Right forelimb (tissue), 1 donor: ENCODE measurements at places on chromosomes 5 and 9.
A peak's percentile ranks its signal among the peaks of the same experiment; 100 is the strongest.

DNA sequence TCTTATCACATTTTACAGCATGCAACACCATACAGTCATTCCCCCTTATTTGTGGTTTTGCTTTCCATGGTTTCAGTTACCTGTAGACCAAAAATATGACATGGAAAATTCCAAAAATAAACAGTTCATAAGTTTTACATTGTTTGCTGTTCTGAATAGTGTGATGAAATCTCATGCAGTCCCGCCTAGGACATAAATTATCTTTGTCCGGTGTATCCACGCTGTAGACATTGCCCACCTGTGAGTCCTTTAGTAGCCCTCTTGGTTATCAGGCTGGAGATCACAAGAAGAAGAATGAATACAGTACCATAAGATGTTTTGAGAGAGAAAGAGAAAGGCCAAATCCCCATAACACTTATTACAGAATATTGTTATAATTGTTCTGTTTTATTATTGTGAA, 68.1 kb downstream of the SLC46A2 start:
- no peak for DNase-seq

- no peak for DNase-seq
Measured at GRCh38 chr5:68456756-68457217, 241.2 kb downstream of the PIK3R1 start.

- no peak for DNase-seq
Measured at GRCh38 chr5:133652951-133653759, 40.8 kb upstream of the FSTL4 start.

- no peak for DNase-seq
Measured at GRCh38 chr5:20114526-20114925, 126.5 kb upstream of the CDH18 start.

DNA sequence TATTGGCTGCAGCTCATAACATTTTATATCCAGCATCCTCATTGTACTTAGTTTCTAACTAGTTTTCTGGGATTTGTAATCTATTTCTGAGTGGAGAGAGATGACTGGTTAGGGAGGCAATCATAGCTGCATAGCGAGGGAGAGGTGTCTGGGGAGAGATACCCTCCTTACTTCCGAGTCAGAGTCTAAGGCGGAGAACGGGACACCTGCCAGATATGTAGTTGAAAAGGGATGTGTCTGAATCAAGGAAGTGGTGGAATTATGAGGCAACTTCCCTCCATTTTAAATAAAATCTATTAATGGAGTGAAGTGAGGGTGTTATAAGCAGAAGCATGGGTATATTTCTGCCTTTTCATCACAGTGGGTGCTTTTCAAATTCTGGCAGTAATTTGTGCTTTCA, 126.5 kb downstream of the MAST4 start:
- DNase-seq: no peak

DNA sequence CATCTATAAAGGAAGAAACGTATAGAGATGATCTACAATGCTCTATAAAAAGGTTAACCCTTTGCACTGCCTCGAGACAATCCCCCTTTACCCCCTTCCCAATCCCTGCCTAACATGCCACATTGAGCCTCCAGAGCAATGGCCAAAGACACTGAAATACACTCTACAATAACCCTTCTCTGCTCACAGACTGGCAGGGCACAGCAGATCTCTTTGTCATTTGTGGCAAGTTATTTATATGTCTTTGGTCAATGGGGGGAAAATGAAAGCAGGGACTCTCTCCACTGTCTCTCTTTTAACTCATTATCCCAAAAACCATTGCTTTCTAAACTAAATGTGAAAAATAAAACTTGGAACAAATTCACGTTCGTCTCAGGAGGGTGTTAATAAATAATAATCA, 51.7 kb downstream of the PTCH1 start:
- DNase-seq: no peak

DNA sequence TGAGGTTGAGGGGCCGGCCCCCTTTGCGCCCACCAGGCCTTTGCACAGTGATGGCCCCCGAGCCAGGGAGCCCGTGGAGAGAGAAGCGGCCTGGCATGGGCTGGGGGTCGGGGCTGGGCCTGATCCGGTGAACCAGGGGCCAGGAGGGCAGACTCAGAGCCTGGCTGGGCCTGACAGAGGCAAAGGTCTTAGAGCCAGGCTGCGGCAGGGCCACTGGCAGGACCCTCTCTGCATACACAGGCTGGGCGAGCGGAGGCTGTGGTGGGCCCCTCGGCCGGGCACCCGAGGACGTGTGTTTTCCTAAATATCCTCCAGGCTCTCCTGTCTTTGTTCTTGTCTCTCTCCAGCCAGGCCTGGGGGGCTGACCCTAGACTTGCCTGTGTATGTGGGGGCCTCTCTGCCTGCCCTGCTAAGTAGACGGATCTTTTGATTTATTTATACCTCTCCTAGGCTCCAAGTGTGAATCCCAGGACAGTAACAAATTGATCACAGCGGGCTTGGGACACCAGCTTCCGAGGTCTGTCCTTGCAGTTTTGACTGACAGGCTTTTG, 933 bp downstream of the NEK6 start:
- DNase-seq: peak; percentile 72

DNA sequence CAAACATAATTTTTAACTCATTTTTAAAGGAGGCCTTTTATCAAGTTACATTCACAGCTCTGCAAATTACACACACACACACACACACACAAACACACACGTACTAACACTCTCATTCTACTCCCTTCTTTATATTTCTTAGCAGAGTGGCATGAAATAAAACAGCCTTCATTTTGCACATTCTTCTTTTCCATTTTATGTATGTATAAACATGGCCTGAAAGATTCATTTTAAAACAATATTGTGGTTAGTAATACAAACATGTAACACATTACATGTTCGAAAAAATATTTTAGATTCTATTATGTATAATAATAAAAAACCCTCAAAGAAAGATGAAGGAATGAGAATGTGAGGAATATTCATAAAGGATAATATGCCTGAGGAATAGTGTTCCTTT, 86.0 kb upstream of the ITGA2 start:
- DNase-seq: no peak

DNA sequence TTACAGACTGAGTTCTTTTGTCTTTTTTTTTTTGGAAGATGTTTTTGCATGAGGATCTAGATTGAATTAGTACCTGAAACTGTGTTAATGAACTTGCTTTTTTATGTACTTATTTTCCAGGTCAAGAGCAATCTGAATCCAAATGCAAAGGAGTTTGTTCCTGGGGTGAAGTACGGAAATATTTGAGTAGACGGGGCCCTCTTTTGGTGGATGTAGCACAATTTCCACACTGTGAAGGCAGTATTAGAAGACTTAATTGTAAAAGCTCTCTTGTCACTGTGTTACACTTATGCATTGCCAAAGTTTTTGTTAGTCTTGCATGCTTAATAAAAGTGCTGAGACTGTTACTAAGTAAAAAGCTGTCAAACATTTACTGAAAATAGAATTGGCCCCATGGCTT, 14.5 kb downstream of the SLC23A1 start:
- DNase-seq: no peak

DNA sequence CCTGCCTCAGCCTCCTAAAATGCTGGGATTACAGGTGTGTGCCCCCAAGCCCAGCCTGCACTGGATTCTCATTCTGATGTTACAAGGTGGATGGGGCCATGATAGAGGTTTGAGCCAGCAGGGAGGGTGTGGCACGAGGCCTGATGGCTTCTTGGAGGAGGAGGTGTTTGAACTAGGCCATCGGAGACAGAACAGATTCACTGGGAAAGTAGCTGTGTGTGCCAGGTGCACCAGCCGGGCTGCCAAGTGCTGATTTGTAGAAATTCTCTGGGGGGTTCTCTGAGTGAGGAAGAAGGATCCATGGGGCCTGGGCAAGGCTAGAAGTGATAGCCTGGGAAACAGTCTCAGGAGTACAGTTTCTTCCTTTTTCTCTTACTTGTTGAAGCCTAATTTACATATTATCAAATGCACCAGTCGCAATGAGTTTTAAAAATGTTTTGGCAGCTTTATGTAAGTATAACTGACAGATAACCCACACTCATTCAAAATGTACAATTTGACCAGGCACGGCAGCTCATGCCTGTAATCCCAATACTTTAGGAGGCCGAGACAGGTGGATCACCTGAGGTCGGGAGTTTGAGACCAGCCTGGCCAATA, 31.1 kb upstream of the STXBP1 start:
- no peak for DNase-seq

- DNase-seq: no peak
Measured at GRCh38 chr9:15642369-15642962, 89.6 kb downstream of the CCDC171 start.

DNA sequence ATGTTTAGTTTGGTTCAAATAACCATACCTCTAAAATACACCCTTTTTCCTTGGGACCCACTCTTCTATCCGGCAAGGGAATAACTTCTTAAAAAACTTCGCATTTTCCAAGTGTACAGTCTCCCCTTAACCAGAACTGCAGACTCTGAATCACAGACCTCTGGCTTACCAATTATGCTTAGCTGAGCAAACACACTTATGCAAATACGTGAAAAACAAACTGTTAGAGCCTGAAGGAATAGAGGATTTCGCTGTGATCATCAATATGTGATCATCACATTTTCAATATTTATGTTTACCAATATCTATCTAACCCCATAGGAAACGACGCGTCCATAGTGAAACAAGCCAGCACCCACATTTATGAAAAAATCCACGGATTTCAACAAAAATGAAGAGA, 1.3 kb downstream of the LPAR1 start:
- DNase-seq: no peak

- no peak for DNase-seq
Measured at GRCh38 chr9:4066682-4067081, 233.2 kb downstream of the GLIS3 start.

DNA sequence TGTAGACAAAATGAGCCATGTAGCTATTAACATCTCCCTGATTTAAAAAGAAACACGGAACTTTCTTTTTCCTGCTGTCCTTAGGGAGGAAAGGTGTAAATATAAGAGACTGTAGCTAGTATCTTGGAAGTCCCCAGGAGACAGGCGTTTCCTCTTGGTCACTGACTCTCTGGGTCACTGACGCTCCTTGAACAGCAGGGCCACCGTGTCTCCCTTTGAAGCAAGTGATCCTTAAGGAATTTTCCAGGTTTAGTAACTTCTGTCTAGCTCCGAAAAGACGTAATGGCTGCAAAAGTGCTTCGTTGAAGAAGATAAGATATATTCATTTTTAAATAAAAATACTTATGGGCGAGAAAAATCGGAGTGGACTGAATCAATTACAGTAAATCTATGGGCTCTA, 745 bp upstream of the CLTA start:
- no peak for DNase-seq
